ENCODE measurements at places on chromosomes 1 and 21. TPM values are rescaled to one million over a fixed set of nuclear protein-coding genes. Genes with fewer than 3 reads are reported as not detected.

Gene FMO3
- not detected for total RNA-seq

GRCh38 chr1:23555270-23555985 lies 3.9 kb downstream of the ID3 start:
- H3K27ac ChIP-seq: peak overlapping the region; percentile 70
- H3K4me3 ChIP-seq: peak overlapping the region; percentile 83
- no peaks in the 10 kb centered on the region for H3K36me3 ChIP-seq
- no peak for DNase-seq

DNA sequence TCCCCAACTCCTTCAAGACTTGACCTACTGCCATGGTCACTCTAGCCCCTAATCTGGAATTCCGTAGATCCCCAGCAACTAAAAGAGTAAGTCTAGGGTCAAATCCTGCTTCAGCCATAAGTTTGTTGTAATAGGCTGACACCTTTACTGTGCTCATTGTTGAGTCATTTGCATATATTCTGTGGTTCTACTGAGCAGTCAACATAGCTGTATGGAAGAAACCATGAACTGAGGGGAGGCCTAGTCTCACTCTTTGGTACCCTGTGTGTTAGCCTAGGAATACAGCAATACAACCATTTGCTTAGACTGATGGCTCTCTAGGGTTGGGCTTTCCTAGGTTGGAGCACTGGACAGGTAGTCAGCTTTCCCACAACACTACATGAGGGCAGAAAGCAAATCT lies 23.6 kb upstream of the SLC35D1 start:
- no peak for DNase-seq
- no peaks in the 10 kb centered on the region for H3K27me3 ChIP-seq
- peaks cover 3% of the 10 kb centered on the region for H3K36me3 ChIP-seq
- H3K27ac ChIP-seq: no peak overlapping the region

Gene RPTN
- not detected for total RNA-seq

- H3K27ac ChIP-seq: no peak overlapping the region
- no peak for DNase-seq
- H3K4me1 ChIP-seq: peaks cover 8% of the 10 kb centered on the region
- H3K27me3 ChIP-seq: peaks cover 4% of the 10 kb centered on the region
- no peak overlapping the region for H3K4me3 ChIP-seq
- H3K36me3 ChIP-seq: no peaks in the 10 kb centered on the region
Observed at GRCh38 chr1:206486995-206487788, 16.9 kb downstream of the IKBKE start.

Gene TNN
- total RNA-seq: not detected

DNA sequence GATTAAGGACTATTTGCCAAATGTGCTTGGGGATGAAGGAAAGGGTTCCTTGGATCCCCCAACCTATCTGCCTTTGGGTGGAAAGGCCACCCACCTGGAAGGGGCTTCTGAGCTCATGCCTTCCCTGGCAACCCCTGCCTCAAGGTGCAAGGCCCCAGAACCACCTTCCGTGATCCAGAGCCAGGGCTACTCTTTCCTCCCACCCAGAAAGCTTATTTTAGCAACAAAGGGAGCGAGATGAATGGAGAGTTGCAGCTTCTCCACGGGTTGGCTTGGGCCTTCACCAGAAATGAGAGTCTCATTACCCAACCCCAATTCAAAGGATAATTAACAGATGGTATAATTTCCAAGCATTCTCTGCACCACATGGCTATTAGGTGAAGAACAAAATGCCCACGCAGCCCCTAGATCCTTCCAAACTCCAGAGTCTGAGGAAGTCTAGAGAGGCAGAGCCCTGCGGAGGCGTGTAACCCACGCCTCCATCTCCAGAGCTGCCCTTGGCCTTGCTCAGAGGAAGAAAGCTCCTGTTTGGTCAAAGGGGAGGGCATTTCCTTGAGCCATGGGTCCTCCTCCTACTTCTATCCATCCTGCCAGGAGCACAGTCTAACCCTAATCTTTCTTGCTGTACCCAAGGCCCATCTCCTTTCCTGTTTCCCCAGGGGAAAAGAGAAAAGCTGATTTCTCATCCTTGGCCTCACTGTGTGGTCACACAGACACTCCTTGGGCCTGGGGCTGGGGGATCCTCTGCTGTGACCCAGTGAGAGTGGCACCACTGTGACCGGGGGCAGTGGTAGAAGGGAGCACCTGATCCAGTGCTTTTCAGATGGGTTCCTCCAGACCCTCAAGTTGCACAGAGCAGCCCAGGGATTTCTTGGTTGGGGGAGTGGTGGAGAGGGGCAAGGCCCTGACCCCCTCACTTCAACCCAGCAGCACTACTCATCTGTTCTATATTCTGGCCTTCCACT lies 1.7 kb upstream of the CELSR2 start:
- peaks cover 25% of the 10 kb centered on the region for H3K27me3 ChIP-seq
- H3K36me3 ChIP-seq: peaks cover 12% of the 10 kb centered on the region
- peak overlapping the region; percentile 40 for H3K4me3 ChIP-seq
- H3K4me1 ChIP-seq: peaks cover 41% of the 10 kb centered on the region
- H3K27ac ChIP-seq: no peak overlapping the region
- DNase-seq: no peak

Gene FAM131C
- 1.1 TPM for total RNA-seq

DNA sequence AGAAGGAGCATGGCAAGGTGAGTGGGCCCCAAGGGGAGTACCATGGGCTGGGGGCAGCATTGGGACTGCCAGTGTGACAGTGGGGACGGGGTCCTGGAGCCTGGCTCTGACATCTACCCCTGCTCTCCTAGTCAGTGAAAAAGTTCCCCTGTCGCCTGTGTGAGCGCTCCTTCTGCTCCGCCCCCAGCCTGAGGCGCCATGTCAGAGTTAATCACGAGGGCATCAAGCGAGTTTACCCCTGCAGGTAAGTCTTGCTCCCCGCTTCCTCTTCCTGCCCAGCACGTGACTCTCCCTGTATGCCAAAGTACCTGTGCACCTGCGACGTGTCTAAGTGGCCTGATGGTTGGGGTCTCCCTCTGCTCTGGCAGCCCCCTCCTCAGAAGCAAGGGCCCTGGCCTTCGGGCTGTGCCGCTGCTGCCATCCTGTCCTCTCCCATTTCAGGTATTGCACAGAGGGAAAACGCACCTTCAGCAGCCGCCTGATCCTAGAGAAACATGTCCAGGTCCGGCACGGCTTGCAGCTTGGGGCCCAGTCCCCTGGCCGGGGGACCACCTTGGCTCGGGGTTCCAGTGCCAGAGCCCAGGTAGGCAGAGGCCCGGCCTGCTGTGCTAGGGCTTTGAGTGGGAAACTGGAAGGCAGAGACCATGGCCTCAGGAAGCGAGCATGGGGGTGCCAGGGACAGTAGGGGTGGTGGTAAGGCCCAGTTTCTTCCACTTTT lies 8.1 kb downstream of the ZNF687 start:
- H3K36me3 ChIP-seq: peaks cover 4% of the 10 kb centered on the region
- H3K4me3 ChIP-seq: no peak overlapping the region
- no peak for DNase-seq
- H3K27ac ChIP-seq: no peak overlapping the region
- peaks cover 10% of the 10 kb centered on the region for H3K27me3 ChIP-seq

DNA sequence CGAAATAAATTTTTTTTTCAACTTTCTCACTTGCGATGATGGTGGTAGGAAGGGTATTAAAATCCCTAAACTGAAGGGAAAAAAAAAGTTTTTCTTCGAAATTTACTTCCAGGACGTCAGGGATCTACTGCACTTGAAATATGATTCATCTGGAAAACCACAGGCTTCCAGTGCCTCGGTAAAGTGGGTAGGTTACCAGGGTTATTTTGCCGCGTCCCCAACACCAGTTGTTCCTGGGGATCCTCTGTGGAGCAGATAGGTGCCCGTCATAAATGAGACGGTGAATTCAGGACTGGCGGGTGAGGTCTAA lies 773 bp downstream of the RABIF start:
- peak overlapping the region; percentile 93 for H3K4me3 ChIP-seq
- H3K36me3 ChIP-seq: no peaks in the 10 kb centered on the region
- peaks cover 10% of the 10 kb centered on the region for H3K4me1 ChIP-seq
- DNase-seq: no peak
- H3K27ac ChIP-seq: peak overlapping the region; percentile 84
- H3K27me3 ChIP-seq: peaks cover 4% of the 10 kb centered on the region

Gene NVL
- total RNA-seq: 36.9 TPM

Gene CA14
- total RNA-seq: 1.5 TPM

Gene LRRC38
- total RNA-seq: not detected

DNA sequence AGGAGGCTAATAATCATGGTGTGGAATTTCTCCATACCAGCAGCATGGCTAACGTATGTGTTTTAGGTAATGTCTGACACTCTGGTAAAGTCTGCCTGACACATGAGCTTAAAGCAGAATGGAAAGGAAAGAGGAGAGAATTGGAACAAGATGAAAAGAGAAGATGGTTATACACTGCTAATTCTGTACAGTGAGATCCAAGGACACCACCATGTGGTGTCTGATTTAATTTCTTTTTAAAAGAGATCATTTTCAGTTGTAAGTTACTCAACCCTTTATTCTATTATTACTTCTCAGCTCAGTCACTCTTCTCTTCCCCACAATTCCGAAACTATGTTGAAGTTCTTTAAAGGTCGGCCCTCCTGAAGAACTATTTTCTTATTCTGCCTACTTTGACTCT lies 15.6 kb downstream of the PRKAB2 start:
- no peak overlapping the region for H3K4me3 ChIP-seq
- H3K27me3 ChIP-seq: no peaks in the 10 kb centered on the region
- no peaks in the 10 kb centered on the region for H3K36me3 ChIP-seq
- H3K27ac ChIP-seq: no peak overlapping the region
- DNase-seq: no peak

DNA sequence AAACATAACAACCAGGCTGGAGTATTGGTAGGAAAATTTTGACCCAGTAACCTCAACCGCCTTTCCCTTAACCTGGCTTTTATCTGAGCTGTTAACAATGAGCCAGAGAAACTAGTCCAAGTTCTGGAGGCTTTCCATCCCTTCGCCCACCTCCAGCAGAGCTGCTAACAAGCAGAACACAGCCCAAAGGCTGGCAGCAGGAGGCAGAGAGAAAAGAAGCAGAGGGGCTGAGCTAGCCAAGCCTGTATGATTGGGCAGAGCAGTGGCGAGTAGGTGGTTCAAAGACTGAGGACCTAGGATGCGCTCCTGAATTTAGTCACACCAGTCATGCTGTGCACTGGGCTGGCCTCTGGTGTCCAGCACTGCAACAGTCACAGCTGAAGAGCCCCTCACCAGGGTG lies 123.0 kb downstream of the TNR start:
- H3K4me1 ChIP-seq: no peaks in the 10 kb centered on the region
- DNase-seq: no peak
- H3K27ac ChIP-seq: no peak overlapping the region

Gene RNU1-1
- 3,598 TPM for total RNA-seq

- H3K4me1 ChIP-seq: peaks cover 14% of the 10 kb centered on the region
- H3K27me3 ChIP-seq: no peaks in the 10 kb centered on the region
- no peaks in the 10 kb centered on the region for H3K36me3 ChIP-seq
Observed at GRCh38 chr1:172220376-172220775, 200.1 kb upstream of the C1orf105 start.

DNA sequence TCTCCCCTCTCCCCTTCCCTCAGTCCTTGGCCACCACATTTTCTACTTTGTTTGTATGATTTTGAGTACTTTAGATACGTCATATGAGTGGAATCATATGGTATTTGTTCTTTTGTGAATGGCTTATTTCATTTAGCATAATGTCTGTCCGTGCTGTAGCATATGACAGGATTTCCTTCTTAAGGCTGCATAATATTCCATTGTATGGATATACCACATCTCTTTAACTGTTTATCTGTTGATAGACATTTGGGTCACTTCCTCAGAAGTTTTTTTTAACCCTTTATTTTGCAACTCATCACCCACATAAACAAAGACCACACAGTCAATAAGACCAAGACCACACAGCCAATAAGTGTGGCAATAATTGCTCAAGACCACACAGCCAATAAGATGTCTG lies 24.9 kb downstream of the FAM163A start:
- no peak overlapping the region for H3K27ac ChIP-seq
- peaks cover 8% of the 10 kb centered on the region for H3K36me3 ChIP-seq
- peaks cover under 1% of the 10 kb centered on the region for H3K4me1 ChIP-seq
- H3K4me3 ChIP-seq: no peak overlapping the region

DNA sequence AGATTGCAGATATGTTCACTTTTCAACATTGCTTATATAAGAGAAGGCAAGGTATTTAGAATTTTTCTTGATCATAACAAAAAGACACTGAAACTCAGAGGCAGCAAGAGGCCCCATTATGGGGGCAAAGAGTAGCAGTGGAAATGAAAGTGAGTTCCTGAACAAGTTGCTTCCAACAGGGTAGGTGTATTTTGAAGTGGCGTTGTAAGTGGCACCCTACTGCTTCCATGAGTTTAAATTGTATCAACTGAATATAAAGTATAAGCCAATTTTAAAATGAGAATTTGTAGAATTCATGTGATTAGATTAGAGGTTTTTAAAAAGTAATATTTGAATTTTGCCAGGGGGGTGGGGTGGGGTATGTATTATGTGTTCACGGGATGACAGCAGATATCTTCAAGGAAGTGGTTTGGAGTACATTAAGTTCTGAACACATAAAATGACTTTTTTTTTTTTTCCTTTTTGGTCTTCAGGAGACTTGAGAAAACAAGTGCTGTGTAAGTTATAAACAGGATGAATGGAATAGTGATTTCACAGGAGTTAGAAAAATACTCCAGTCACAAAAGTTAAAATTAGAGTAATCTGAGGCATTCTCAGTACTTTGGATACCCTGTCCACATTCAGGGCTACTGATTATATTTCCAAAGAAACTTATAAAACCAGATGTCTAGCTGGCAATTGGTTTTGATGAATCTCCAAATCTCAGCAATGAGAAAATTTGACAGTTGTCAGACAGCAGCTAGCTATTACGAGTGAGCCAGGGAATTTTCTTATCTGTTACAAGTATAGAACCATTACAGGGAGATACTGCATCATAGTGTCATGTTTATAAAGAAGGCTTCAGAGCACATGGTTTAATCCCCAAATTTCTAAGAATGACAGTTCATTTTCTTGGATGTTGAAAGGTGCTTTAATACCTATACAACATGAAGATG lies 182.0 kb downstream of the ST6GALNAC3 start:
- no peaks in the 10 kb centered on the region for H3K36me3 ChIP-seq
- no peaks in the 10 kb centered on the region for H3K27me3 ChIP-seq
- DNase-seq: no peak
- peaks cover 17% of the 10 kb centered on the region for H3K4me1 ChIP-seq
- H3K4me3 ChIP-seq: no peak overlapping the region

DNA sequence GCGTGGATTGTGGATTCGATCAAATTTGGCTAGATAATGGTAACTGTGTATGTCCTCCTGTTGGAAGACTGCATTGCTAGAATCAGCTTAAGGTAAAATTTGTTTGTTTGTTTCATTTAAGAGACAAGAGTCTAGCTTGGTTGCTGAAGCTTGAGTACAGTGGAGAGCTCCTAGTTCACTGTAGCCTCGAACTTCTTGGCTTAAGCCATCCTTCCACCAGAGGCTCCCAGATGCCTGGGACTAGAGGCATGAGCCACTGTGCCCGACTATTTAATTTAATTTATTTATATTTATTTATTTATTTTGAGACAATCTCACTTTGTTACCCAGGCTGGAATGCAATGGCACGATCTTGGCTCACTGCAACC lies 1.5 kb downstream of the PHACTR4 start:
- H3K4me3 ChIP-seq: peak overlapping the region; percentile 93
- peaks cover 8% of the 10 kb centered on the region for H3K4me1 ChIP-seq
- no peak for DNase-seq
- H3K36me3 ChIP-seq: no peaks in the 10 kb centered on the region

Gene CHI3L1
- not detected for total RNA-seq

Gene AJAP1
- total RNA-seq: 3.5 TPM

Gene PADI2
- 0.74 TPM for total RNA-seq

GRCh38 chr1:36425791-36426190 lies 24.5 kb downstream of the OSCP1 start:
- no peak for DNase-seq
- H3K36me3 ChIP-seq: peaks cover 2% of the 10 kb centered on the region
- no peaks in the 10 kb centered on the region for H3K27me3 ChIP-seq
- H3K4me1 ChIP-seq: peaks cover 2% of the 10 kb centered on the region
- H3K27ac ChIP-seq: no peak overlapping the region

Gene GMEB1
- total RNA-seq: 21.2 TPM

All from glutamatergic neuron (in vitro differentiated cells).